ENCODE measurements at places on chromosomes 12 and 14.

- no peak for DNase-seq
Measured at GRCh38 chr14:31902945-31903646, 174.0 kb upstream of the ARHGAP5 start.

- no peak for DNase-seq
Measured at GRCh38 chr12:15216036-15216889, 5.0 kb downstream of the RERG start.

- no peak for DNase-seq
Measured at GRCh38 chr14:68825729-68826128, 32.9 kb upstream of the ZFP36L1 start.

GRCh38 chr14:38662781-38663180, 406.9 kb upstream of the CLEC14A start:
- no peak for DNase-seq

DNA sequence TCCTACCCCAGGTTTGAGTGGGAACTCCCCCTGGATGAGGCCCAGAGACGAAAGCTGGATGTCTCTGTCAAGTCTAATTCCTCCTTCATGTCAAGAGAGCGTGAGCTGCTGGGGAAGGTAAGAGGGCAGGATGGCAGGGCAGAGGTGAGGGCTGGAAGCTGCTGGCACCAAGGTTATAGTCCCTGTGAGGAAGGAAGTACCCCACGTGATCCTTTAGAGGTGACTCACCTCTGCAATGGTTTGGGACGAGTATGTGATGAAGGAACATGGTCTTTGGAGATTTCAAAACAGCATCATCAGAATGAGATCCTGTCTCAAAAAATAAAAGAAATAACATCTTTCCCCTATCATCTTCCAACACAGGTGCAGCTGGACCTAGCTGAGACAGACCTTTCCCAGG, 9.2 kb upstream of the MYL6B start:
- no peak for DNase-seq

GRCh38 chr14:69708049-69708448, 58.9 kb upstream of the SRSF5 start:
- no peak for DNase-seq

GRCh38 chr14:91997492-91997891, 42.4 kb downstream of the TRIP11 start:
- no peak for DNase-seq

DNA sequence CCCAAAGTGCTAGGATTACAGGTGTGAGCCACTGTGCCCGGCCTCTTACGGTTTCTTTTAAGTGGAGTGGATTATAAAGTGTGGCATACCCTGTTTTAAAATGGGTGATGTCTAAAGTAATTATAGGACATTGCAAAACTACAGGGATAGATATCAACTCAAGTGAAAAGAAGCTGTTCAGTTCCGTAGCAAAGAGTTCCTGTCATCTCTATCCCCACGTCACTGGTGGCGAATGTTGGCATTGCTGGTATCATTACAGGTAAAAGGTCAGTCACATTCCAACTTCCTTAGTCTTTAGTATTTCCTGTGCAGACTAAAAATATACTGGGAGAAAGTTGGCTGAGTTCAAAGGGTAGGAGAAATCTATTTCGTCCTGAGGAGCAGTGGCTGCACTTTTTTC, 95.6 kb upstream of the SLC38A2 start:
- no peak for DNase-seq
